Effector memory CD4-positive, alpha-beta T cell (primary cell): ENCODE measurements at places on chromosomes 16 and 17.

DNA sequence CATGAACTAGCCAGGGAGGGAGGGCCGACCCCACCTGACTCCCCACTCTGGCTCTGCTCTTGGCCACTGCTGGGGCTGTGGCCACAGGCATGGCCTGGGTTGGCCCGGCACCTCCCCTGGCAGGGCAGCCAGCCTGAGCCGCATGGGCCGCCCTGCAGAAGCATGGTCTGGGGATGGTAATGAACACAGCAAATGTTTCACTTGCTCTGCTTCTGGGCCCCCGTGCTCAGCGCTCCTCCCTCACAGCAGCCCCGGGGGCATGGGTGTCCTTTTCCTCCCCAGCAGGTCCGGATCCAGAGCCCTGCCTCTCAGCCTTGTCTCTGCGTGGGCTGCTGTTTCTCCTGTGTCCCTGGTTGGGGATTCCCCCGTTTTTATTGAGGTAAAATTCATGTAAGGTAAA is 30.9 kb upstream of the KCNJ12 start:
- DNase-seq = no peak
- no peak overlapping the region for H3K4me3 ChIP-seq
- no peaks in the 10 kb centered on the region for H3K36me3 ChIP-seq
- H3K27ac ChIP-seq = no peak overlapping the region
- H3K4me1 ChIP-seq = no peaks in the 10 kb centered on the region
- no peaks in the 10 kb centered on the region for H3K27me3 ChIP-seq

GRCh38 chr16:60061396-60061795 is 1327.3 kb upstream of the GOT2 start:
- no peaks in the 10 kb centered on the region for H3K4me1 ChIP-seq
- no peak overlapping the region for H3K4me3 ChIP-seq
- H3K36me3 ChIP-seq = no peaks in the 10 kb centered on the region
- H3K27ac ChIP-seq = no peak overlapping the region

- DNase-seq = no peak
- peaks cover 34% of the 10 kb centered on the region for H3K36me3 ChIP-seq
- H3K27me3 ChIP-seq = no peaks in the 10 kb centered on the region
- no peak overlapping the region for H3K4me3 ChIP-seq
- no peaks in the 10 kb centered on the region for H3K4me1 ChIP-seq
- no peak overlapping the region for H3K27ac ChIP-seq
Measured at GRCh38 chr17:32019228-32019627, 12.0 kb downstream of the LRRC37B start.

- H3K4me1 ChIP-seq = no peaks in the 10 kb centered on the region
- no peaks in the 10 kb centered on the region for H3K36me3 ChIP-seq
- H3K27me3 ChIP-seq = no peaks in the 10 kb centered on the region
Measured at GRCh38 chr17:16661217-16661616, 7.6 kb upstream of the ZNF624 start.

- H3K27me3 ChIP-seq = no peaks in the 10 kb centered on the region
- peaks cover 3% of the 10 kb centered on the region for H3K4me1 ChIP-seq
- H3K36me3 ChIP-seq = peaks cover 3% of the 10 kb centered on the region
- DNase-seq = no peak
Measured at GRCh38 chr17:40819528-40820125, 2.8 kb downstream of the KRT10 start.

GRCh38 chr16:26441178-26441577 is 625.5 kb upstream of the C16orf82 start:
- H3K4me3 ChIP-seq = no peak overlapping the region
- no peaks in the 10 kb centered on the region for H3K27me3 ChIP-seq
- H3K36me3 ChIP-seq = no peaks in the 10 kb centered on the region
- no peak overlapping the region for H3K27ac ChIP-seq
- no peaks in the 10 kb centered on the region for H3K4me1 ChIP-seq

- H3K27me3 ChIP-seq = no peaks in the 10 kb centered on the region
- H3K36me3 ChIP-seq = no peaks in the 10 kb centered on the region
- no peak overlapping the region for H3K27ac ChIP-seq
- H3K4me1 ChIP-seq = no peaks in the 10 kb centered on the region
Measured at GRCh38 chr16:25626172-25626571, 65.6 kb upstream of the HS3ST4 start.

DNA sequence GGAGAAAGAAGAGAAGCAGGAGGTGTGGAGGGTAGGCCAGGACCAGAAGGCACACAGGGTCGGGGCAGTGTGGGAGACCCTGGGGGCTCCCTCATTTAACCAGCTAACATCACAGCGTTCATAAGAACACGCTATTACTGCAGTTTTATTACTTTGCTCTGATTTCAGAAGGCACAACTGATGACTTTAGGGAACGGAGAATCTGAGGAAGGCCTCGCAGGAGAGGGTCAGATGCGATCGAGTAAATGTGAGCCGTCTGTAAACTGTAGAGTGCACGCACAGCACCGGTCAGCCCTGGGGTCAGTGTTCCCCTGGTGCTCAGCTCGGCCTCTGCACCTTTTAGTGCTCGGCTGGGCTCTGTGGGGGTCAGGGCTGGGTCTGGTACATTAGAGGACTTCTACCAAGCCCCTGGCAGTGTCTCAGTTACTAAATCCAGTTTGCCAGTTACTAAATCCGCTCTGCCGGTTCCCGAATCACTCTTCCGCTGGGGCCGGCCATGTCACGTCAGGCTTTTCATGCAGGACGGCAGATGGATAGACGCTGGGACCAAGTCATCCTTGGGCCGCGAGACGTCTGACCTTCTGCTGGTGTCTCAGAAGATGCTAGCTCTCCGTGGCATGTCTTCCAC is 325.9 kb downstream of the SEC14L1 start:
- peaks cover 38% of the 10 kb centered on the region for H3K36me3 ChIP-seq
- H3K27me3 ChIP-seq = no peaks in the 10 kb centered on the region
- no peak for DNase-seq
- peak overlapping the region; percentile 25 for H3K4me3 ChIP-seq
- peak overlapping the region; percentile 40 for H3K27ac ChIP-seq

DNA sequence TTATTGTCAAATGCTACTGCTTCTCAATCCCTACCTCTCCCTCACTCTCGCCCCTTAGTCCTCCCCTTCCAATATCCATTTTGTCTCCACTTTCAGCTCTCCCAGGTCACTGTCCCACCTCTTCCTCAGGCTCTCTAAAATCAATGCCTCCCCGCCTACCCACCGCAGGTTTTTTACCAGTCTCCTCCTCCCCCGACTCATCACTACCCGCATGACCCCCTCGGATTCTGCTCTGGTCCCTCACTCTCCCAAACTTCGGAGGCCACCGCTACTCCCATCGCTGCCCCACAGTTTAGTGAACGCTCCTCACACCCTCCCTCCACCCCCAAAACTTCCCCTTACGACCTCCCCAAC is 513 bp downstream of the CRLF3 start:
- H3K4me1 ChIP-seq = peaks cover 42% of the 10 kb centered on the region
- no peaks in the 10 kb centered on the region for H3K36me3 ChIP-seq
- H3K4me3 ChIP-seq = peak overlapping the region; percentile 99
- DNase-seq = no peak

DNA sequence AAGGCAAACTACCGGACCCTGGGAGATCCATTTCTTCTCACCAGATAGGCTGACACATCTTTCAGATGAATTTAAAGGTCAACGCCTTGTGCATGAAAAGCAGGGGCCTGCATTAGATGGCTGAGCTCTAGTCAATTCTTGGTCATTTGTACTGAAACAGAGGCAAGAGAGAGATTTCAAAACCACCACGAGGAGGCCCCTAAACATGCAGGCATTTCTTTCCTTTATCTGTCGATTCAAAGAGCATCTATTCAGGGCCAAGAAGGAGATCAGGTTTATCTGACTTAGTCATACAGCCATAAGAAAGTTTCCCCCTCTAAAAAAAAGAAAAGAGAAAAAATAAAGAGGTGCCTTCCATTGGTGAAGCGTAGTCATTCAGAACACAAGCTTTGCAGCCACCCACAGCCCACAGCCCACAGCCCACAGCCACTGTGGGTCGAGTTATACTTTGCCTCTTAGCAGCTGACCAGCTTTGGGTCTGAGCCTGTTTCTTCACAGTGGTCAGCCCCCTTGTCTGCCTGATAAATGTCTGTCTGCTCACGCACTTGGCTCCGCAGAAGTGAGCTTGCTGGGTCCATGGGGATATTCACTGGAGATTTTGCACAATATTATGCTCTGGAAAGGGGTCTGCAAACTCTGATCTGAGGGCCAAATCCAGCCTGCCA is 207.5 kb downstream of the CDH13 start:
- DNase-seq = no peak
- no peaks in the 10 kb centered on the region for H3K4me1 ChIP-seq
- H3K4me3 ChIP-seq = no peak overlapping the region
- no peaks in the 10 kb centered on the region for H3K27me3 ChIP-seq
